ENCODE measurements at places on chromosomes 1 and 21. TPM values are rescaled to one million over a fixed set of nuclear protein-coding genes. Genes with fewer than 3 reads are reported as not detected.

The GJB4 gene
- not detected for total RNA-seq

The KLF17 gene
- total RNA-seq = not detected

The TFF1 gene
- total RNA-seq = not detected

The C1orf53 gene
- total RNA-seq = 4.9 TPM

The FMOD gene
- total RNA-seq = 7.7 TPM

The RNF223 gene
- total RNA-seq = not detected

Measured in Right ventricle myocardium inferior (tissue), 1 donor.